ENCODE measurements at places on chromosomes 16 and 17. TPM values are rescaled to one million over a fixed set of nuclear protein-coding genes. Genes with fewer than 3 reads are reported as not detected.
A peak's percentile ranks its signal among the peaks of the same experiment; 100 is the strongest.

DNA sequence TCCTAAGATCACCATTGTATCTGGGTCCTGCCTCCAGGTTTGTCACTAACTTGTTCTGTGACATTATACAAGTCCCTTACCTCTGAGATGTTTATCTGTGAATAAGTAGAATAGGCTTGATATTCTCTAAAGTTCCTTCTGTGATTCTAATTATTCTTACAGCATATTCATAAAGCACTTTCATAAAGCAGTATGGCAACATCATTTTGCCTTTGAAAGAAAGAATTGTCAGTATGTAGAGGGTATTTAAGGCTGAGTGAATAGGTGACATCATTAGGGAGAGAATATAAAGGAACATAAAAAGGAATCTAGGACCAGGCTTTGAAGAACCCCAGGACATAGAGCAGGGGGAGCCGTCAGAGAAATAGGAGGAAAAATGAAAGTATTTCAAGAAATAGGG, 15.6 kb downstream of the VMP1 start:
- no peak for DNase-seq

DNA sequence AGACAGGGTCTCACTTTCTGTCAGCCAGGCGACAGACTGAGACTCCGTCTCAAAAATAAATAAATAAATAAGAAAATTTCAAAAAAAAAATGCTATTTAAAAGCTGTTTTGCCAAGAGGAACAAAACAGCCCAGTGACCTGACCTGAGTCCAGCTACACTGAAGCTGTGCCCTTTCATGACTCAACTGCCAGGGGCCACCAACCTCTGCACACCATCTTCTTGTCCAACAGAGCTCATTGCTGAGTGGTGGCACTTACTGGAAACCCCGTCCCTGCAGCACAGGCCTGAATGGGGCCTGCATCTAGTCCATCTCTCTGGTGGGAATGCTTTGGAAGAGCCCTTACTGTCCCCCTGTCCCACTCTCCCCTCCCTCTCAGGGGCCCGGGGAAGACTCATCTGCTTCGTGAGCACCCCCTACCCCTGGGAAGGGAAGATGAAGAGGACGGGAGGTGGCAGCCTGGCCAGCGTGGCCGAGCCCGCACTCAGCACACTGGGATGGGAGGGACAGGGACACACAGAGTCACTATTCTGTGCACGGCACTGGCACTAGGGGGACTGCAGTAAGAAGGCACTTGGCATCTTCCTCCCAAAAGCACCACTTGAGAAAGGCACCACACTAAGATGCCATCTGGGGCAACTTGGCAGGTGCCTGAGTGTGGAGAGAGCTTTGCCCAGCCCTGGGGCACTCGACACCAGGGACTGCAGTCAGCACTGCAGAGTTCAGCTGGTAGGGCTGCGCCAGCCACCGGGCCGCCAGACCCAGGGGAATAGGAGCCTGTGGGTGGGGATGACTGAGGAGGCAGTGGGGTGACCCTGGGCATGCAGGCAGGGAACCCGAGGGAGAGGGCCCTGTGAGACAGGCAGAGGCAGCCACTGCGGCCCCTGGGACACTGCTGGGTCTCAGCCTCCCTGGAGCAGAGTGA, 13.5 kb downstream of the FBXO31 start:
- DNase-seq, result peak; percentile 51

DNA sequence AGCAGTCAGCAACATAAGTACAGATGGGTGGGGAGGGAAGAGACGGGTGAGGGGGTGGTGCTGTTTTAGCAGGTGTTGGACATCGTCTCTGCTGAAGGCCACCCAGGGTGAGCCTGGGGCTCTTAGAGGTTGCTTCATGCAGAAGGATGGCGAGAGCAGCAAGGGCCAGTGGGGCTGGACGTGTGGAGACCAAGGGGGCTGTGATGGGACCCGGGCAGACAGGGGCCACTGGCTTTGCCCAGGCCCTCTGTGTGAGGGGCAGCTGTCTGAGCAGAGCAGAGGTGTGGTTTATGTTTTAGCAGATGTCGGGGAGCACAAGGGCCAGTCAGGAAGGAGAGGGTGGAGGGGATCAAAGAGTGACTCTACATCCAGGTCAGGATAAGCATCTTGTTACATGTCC, 4.8 kb downstream of the NARF start:
- no peak for DNase-seq

The ACSM2B gene
- total RNA-seq, result not detected

The WFIKKN2 gene
- not detected for total RNA-seq

The FAM20A gene
- total RNA-seq, result 71.6 TPM

GRCh38 chr16:83059237-83059636, 432.5 kb downstream of the CDH13 start:
- DNase-seq, result no peak

The PRKCB gene
- 16.7 TPM for total RNA-seq

All from aorta (tissue), 5 donors.